ENCODE measurements at places on chromosomes 2 and 18. TPM values are rescaled to one million over a fixed set of nuclear protein-coding genes. Genes with fewer than 3 reads are reported as not detected.

- DNase-seq: no peak
These were observed 53.8 kb downstream of the MAP4K4 start for GRCh38 chr2:101751276-101751815.

DNA sequence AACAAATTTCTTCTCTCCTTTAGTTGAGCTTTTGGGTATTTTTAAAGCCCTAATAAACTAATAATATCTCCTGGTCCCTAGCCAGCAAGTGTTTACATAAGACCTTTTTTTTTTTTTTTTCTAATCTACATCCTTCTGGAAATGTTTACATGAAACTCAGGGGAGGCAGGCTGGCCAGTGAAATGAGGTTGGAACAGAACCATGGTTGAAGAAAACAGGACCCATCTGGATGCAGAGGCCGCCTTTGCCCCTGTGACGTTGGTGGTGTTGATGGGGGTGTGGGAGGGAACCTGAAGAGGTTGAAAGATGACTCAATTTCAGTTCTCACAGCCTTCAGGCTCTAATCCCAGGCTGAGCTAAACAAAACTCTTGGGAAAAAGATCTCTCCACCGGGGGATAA, 118.5 kb downstream of the NRP2 start:
- DNase-seq: no peak

DNA sequence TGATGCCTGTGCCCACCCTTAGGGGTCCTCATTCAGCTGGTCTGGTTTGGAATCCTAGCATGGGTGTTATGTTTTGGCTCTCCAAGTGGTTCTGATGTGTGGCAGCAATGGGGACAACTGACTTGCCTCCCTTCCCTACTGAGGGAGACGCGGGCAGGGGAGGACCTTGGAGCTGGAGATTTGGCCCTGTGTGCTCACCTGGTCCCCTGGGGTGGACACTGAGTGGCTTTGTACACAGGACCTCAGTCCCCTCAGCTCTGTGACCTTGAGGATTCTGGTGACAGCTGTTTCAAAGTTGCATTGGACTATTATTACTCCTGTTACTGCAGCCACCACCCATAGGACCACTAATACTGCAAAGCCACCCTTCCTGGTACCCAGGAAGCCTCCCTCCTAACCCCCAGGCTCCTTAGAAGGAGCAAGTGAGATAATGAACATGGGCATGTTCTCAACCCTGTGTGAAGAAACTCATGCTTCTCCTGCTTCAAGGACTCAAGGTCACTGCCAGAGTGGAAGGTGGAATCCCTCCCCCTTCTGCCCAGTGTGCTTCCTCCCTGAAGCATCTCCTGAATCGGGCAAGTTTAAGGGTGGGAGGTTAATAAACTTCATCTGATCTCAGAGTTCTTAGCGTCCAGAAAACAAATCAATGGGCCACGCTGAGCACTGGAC, 26.5 kb downstream of the TMEM182 start:
- DNase-seq: no peak

GRCh38 chr2:229257985-229258384, 13.1 kb downstream of the PID1 start:
- peak; percentile 38 for DNase-seq

GRCh38 chr2:232013701-232014353, 52.3 kb downstream of the DIS3L2 start:
- DNase-seq: no peak

- no peak for DNase-seq
These were observed 72.8 kb downstream of the ZNF521 start for GRCh38 chr18:25279133-25279532.

GRCh38 chr2:15337996-15338666, 223.0 kb downstream of the NBAS start:
- no peak for DNase-seq

DNA sequence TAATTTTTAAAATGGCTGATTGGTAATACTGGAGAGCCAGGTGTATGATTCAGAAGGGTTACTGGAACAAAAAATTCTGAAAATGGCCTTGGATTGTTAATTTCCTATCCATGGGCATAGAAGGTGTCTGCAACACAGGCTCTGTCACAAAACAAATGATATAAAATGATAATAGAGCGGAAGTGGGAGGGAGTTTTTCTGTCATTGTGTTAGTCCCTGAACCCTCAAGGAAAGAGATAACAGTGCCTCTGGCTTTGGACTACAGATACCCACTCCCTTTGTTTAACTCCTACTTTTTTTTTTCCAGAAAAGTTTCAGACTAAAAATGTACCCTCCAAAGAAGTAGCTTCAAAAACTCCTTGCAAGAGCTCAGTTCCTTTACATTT, 28.0 kb upstream of the YES1 start:
- no peak for DNase-seq

DNA sequence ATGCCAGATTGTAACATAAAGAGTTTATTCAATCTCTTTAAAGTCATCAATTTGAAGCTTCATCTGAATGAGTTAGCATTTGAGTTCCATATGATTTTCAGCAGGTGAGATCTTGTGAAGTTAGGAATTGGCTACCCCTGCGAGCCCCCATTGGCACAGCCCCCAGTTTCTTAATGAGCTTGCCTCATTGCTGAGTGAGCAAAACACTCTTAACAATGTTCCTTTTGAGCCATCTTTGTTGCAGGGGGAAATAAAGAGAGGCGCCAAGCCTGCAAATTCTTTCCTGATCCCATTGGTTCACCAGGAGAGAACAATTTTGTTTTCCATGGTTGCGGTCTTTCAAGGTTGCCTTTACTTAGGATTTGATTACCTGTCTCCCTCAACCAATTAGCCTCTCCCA, 18.7 kb downstream of the DPP10 start:
- no peak for DNase-seq

DNA sequence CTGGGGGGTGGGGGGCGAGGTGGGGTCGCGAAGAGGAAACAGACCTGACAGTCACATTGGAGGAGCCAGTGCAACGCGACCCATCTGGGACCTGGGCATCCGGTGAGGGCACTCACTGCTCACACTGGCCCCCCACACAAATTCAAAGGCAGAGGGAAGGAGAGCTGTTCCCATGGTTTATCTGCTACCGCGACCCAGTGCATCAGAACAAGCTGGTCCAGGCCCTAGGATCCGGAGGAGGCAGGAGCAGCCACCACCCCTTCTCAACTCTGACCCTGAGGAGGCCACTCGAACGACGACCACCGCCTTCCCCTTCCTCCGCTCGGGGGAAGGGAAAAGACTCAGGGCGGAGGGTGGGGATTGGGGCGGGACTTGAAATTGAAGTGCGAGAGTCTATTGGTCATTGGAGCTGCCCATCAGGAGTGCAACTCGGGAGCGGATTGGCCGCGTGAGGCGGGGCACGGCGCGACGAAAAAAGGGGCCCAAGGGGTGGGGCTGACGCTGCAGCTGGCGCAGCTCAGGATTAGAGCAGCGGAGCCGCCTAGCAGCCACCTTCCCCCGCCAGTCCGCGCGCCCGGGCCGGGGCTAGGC, at the start of gene CDK5R2:
Gene CDK5R2 (plus strand): TSS at position 526 of the 591 bp plus-strand sequence. CDS start 155 bp downstream, outside the sequence.
- DNase-seq: peak; percentile 85

DNA sequence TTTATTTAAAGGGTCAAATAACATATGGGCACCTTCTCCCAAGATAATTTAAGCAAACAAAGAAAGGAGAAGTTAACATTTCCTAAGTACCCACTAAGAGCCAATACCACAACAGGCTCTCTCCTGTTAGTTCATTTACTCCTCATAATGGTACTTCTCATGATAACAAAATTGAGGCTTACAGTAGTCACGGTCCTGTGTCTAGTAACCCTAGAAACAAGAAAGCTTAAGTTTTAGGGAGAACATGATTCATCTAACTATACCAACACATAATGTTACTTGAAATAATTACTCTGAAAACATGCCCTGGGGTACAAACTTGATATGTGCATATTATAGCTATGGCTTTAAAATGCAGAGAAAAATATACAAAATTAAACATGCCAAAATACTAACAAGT, 19.8 kb downstream of the IWS1 start:
- no peak for DNase-seq

GRCh38 chr2:85834466-85834865, 54.3 kb downstream of the ST3GAL5 start:
- no peak for DNase-seq

- DNase-seq: no peak
These were observed 13.0 kb downstream of the DIPK1C start for GRCh38 chr18:74444104-74444503.

DNA sequence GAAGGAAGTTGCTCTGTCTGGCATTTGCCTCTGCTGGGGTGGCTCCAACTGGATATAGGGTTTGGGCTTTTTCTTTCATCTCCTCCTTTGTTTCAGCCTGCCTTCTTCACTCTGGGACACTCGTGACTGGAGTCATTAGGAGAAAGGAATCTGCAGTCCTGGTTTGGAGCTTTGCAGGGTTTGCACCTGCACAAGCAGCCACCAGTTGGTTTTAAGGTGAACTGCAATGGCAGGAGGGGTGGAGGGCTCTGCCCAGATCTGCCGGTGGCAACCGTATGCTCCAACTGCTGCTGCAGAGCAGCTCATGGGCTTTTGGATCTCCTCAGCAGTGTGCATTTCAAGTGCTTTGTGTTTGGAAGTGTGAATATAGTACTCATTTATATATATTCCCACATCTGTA, 131.3 kb upstream of the MGAT5 start:
- DNase-seq: no peak

DNA sequence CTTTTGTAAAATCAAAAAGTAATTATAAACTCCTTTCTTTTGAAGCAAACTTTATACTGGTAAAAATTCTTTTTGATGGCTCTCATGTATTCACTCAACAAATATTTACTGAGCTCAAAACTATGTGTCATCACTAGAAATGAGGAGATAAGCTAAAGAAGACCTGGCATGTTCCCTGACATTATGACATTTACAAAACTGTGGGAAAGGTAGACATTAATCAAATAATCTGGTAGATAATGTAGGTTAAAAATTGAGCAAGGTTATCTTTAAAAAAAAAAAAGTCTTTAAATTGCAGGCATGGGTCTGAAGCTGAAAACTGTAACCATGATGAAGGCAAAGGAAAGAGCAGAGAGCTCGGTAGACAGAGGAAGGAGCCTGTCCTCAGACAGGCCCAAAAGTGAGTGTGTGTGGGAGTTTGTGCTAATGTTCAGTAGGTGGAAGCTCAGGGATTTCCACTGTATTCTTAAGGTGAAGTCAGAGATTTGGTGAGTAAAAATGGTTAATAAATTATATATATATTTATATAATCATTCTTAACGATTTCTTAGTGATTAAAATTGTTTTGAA, 612.9 kb downstream of the LRP1B start:
- DNase-seq: no peak

DNA sequence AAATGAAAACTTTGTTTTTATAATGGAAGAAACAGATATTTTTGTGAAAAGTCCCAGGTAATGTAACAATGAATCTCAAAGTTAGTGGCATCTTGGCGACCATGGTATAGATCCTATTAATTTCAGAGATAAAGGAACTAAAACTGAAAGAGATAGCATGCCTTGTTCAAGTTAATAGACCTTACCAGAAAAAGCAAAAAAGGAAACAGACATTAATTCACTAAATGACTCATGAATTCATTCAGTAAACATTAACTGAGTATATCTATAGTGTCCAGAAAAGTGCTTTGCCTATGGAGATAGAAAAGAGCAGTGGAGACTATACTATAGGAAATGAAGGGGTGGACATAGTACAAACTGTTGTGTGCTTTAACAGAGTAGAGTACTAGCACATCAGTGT, 763.3 kb downstream of the TRIB2 start:
- no peak for DNase-seq

DNA sequence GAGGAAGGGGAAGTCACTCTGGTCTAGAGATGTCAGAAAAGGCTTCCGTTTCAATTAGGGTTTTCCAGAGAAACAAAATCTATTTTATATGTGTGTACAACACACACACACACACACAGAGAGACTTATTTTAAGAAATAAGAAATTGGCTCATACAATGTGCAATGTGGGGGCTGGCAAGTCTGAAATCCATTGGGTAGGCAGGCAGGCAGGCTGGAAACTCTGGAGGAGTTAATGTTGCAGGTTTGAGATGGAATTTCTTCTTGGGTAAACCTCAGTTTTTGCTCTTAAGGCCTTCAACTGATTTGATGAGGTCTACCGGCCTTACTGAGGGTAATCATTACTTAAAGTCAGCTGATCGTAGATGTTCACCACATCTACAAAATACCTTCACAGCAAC, 62.6 kb downstream of the MDH1 start:
- DNase-seq: no peak

GRCh38 chr2:240728827-240729226, 37.2 kb downstream of the AQP12A start:
- DNase-seq: no peak

GRCh38 chr2:182504903-182505302, 78.1 kb upstream of the PDE1A start:
- DNase-seq: no peak

DNA sequence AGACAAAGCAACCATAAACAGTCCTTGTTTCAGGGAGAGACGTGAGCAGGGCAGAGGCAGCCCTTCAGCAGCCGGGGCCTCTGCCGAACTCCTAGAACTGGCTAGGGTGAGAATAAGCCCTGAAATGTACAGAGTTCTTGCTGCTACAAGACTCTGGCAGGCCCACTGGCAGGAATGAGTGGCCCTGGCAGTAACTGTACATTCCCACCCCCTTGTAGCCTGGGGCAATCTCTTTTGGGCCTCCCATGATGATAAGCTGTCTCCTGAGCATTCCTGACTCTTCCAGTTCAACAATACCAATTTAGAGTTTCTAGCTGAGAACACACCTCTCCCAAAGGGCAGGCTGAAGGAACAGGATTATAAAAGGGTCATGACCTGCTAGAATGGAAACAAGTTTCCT, 54.3 kb downstream of the HAUS1 start:
- DNase-seq: no peak

GRCh38 chr2:3238951-3239841, 138.4 kb downstream of the EIPR1 start:
- DNase-seq: no peak

DNA sequence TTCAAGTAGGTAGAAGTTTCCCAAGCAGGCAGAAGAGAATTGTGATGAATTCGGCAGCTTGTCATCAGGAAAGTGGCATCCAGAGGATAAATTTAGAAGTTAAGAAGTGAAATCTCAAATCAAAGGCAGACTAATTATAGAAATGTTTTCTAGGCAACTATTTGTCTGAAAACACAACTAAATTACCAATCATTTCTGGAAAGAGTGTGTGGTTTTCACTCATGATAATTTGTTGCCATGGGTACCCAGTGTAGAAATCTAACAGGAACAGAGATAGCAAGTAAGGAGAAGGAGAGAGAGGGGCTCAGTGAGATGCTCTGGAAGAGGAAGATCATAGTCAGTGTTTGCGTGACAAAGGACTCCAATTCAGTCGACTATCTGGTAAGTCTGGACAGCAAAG, 208.1 kb downstream of the NCKAP5 start:
- no peak for DNase-seq

The ANO7 gene
- 0.34 TPM for polyA plus RNA-seq

The CAPN14 gene
- polyA plus RNA-seq: 0.03 TPM

The SLC5A7 gene
- polyA plus RNA-seq: not detected

The SERPINB2 gene
- polyA plus RNA-seq: 0.15 TPM

The ARHGAP15 gene
- polyA plus RNA-seq: 0.95 TPM

The TBR1 gene
- 0.12 TPM for polyA plus RNA-seq

The BOLL gene
- polyA plus RNA-seq: 2.9 TPM

The NYAP2 gene
- 0.03 TPM for polyA plus RNA-seq

The MGAT4A gene
- 3.0 TPM for polyA plus RNA-seq

The CD302 gene
- 3.1 TPM for polyA plus RNA-seq

The ECEL1 gene
- polyA plus RNA-seq: 0.55 TPM
